ENCODE measurements at places on chromosomes 16 and 17. TPM values are rescaled to one million over a fixed set of nuclear protein-coding genes. Genes with fewer than 3 reads are reported as not detected.

GRCh38 chr16:2960183-2961010 lies 3.7 kb upstream of the KREMEN2 start:
- no peak for DNase-seq

GRCh38 chr16:52592778-52593177 lies 45.8 kb upstream of the TOX3 start:
- DNase-seq, result no peak

DNA sequence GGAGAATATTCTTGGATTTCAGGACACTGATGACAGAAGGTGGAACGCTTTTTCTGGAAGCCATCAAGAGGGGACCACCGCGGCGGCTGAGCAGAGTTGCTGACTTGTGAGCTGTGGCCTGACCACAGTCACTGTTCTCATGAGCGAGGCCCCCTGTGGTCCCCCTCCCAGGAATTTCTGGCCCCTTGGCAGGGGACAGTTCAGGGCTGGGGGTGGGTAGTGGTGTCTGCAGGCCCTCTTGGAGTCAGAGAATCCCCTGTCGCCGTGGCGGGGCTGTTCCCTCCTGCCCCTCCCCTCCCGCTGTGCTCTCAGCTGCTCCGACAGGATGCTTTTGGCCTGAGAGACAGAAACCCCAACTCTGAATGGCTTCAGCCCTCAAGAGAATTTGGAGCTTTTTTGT lies 292.0 kb downstream of the SEC14L1 start:
- DNase-seq, result no peak

DNA sequence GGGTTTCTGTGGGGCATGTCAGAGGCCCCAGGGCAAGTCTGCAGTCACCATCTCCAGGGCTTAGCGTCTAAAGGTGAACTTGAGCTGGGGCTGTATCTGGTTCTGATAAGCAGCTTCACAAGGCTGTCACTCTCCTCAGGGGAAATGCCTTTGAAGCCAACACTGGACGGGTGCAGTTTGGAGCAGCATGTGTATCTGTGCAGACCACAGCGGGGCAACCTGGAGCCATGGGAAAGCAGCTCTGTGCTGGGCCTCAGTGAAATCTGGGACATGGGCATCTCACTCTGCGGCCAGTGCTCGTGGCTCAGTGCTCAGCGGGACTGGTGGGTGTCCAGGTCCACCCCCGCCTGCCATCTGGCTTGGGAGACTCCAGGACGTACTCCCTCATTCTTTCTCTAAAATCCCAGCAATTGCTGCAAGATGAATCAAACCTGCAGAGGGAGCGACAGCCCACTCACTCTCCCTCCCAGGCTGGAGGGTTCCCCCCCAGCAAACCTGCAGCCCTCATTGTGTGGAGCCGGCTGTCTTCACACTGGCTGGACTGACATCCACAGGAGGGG lies 63.5 kb downstream of the PRMT7 start:
- no peak for DNase-seq

- no peak for DNase-seq
These were observed 6.6 kb upstream of the DPEP2 start for GRCh38 chr16:68005786-68006286.

DNA sequence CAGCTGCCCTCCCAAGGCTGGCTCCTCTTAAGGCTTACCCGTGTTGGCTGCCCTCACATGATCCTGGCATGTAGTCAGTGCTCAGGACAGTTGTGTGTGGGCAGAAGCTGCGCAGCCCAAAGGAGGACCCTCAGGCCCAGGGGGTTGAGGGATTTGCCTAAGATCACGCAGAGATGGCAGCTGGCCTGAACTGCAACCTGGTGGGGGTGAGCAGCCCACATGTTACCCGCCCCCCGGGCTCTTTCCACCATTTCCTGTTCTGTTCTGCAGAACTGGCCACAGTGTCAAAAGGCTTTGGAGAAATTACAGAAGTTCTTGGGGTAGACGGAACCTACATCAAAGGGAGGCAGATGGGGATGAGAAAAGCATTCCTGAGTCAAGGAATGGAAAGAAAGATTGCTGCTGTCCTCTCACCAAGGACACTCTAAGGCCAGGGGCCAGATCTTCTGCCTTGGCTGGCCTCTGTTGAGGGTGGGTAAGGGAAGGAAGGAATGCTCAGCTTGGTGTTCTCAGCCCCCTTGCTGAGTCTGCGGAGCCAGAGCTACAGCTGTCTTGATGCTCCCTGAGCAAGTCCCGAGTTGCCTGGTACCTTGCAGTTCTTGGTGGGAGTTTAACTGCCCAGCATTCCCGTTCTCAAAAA lies 53.0 kb downstream of the EPN2 start:
- no peak for DNase-seq

GRCh38 chr17:37050920-37051319 lies 102.2 kb downstream of the AATF start:
- no peak for DNase-seq

DNA sequence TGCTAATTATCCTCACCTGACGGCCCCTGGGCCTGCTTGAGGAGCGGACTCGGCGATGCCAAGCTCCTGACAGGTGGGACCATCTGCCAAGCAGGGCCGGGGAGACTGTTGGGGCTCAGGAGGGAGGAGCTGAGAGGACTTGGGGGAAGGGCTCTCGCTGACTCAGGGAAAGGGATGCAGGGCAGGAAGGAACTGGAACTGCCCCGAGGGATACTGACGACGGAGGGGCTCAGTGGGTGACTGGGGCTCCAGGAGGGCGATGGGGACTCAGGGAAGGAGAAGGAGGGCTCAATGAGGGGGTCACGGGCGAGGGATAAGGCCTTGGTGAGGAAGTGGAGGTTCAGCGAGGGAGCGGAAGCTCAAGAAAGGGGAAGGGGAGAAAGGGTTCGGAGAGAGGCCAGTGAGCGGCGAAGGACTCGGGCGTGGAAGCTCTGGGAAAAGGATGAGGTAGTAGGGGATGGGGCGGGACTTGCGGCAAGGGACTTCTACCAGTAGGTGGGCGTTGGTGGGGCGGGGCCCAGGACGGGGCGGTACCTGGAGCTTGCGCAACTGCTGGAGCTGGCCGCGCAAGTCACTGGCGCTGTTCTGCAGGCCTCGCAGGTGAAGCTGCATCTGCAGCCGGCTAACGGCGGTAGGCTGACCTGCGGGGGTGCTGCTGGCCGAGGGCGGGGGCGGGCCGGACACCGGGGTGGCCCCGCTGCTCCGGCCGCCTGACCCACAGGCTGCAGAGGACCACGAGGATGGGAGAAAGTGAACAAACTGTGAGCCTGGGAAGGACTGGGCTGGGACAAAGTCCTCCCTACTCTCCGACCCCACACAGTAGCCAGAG lies 46.5 kb downstream of the SRCIN1 start:
- peak; percentile 68 for DNase-seq

DNA sequence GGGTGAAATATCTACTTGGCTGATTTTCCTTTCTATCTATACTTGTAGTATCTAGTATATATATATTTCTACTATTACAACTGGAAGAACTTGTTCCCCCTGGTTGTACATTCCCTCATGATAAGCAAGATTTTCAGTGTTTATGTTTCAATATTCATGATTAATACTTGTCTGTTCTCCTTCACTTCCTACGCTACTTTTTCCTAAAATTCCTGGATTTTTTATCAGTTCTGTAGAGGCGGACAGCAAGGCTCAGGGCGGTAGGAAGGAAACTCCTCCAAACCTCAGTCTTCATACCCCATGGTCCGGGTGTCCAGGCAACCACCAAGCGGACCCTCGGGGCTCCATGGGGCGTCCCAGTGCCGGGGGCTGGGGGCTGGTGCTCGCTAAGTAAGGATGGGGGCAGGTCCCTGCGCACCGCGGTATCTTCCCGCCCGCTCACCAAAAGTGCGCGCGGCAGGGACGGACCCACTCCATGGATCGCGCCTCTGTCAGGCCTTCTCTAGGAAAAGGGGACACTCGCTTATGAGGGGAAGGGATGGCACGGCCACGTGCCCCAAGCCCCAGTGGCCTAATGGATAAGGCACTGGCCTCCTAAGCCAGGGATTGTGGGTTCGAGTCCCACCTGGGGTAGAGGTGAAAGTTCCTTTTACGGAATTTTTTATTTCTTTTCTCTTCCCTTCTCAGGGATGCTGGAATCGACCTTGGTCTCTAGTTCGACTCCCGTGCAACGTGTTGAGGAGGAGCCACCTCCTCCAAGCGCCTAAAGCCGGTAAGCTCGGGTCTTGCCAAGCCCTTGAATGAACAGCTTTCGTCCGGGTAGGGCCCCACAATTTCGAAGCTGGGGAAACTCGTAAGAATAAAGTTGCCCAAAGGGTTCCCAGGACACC lies 13.2 kb downstream of the ATP5PD start:
- peak; percentile 95 for DNase-seq

DNA sequence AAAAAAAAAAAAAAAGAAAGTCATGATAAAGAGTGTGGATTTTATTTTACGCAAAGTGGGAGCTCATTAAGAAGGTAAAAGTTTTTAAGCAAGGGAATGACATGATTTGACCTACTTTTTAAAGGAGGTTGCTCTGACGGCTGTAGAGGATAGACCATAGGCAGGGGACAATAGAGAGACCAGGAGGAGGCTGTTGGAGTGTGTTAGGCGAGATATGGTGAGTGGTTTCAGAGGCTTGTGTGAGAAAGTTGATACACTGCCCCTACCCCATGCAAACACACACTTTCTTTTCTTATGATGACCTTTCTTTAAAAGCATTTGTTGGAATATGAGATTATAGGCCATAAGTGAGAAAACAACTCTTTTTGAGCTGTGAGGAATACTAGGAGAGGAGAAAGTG lies 82.0 kb downstream of the FTO start:
- no peak for DNase-seq

DNA sequence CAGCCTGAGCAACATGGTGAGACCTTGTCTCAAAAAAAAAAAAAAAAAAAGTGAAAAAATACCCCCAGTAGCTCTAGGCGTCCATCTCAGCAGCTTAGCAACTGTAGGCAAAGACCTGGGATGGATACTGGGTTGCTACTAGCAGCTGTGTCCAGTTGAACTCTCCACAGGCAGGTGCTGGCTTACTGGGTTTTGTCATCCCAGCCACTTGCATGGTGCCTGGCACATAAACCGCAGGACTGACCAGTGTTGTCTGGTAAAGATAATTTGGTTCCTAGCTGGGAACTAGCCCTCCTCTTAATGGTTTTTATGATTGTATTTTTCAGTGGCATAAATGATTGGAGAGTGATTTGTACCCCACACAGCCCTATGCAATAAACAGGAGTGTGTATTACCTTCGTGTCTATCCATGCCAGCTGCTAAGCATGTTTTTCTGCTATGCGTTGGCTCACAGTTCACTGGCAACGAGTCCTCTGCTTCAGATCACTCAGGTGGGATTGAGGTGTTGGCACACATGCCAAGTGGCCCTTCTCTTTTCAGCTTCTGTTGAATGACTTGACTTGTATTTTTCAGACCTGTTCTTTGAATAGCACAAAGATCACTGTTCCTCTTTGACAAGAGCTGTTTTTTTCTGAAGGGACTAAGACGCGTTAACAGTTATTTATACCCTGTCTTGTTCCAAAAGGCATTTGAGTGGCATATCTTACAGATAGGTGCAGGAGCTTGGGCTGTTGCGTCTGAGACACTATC lies 352.9 kb downstream of the SNX29 start:
- DNase-seq, result no peak

GRCh38 chr16:27646806-27647205 lies 96.9 kb downstream of the KATNIP start:
- no peak for DNase-seq

DNA sequence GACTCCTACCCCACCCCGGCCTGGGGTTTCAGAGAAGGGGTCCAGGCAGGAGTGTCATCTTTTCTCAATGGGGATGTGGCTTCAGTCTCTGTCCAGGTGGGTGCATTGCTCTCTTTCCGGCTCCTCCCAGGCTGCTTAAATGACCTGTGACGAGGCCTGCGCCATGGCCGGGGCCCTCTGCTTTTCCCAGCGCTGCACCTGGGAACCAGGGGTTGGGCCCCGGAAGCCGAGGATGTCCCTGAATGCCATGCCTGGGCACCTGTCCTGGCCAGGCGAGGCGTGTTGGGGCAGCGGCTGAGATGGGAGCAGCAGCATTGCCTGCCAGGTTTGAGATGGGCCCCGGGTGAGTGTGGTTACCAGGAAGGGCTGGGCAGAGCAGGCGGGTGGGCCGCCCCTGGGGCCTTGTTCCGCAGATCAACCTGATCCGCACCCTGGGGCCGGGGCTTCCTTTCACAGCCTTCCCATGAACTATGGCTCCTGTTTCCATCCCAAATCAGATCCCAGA lies 147.4 kb downstream of the SEC14L1 start:
- no peak for DNase-seq

DNA sequence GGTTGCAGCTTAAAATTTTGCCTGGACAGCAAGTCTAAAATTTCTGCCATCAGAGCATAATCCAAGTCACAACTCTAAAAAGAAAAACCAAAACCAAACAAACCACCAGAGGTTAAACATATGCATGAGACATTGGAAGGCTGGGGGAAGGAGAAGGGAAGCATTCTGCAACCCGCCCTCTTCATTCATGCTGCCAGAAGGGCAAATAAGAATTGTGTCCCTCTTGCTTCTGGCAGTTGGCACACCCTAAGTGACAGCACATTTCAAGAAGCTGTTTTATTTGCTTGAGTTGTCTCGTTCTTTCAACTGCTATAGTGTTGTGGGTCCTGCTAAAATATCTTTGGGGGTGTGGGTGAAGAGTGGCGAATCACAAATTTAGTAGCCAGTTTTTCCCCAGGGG lies 99.6 kb downstream of the SKAP1 start:
- no peak for DNase-seq

- no peak for DNase-seq
These were observed 173.8 kb downstream of the RPTOR start for GRCh38 chr17:80718428-80718827.

Gene ABAT
- polyA plus RNA-seq, result 61.2 TPM

Gene ARHGDIG
- 5.6 TPM for polyA plus RNA-seq

Gene PGS1
- 48.4 TPM for polyA plus RNA-seq

Gene CSH2
- polyA plus RNA-seq, result 2.4 TPM

Gene FA2H
- polyA plus RNA-seq, result 3.2 TPM

Gene SRCAP
- 34.0 TPM for polyA plus RNA-seq

Gene OR2C1
- polyA plus RNA-seq, result 0.70 TPM

Gene SLC38A8
- polyA plus RNA-seq, result not detected

Gene CLEC3A
- polyA plus RNA-seq, result 0.14 TPM
